Activated CD4-positive, alpha-beta T cell treated with anti-CD3 and anti-CD28 coated beads, Interleukin-2, amount 50 U/mL, for 4 hours (primary cell): ENCODE measurements at places on chromosomes 5 and 9.
A peak's percentile ranks its signal among the peaks of the same experiment; 100 is the strongest.

DNA sequence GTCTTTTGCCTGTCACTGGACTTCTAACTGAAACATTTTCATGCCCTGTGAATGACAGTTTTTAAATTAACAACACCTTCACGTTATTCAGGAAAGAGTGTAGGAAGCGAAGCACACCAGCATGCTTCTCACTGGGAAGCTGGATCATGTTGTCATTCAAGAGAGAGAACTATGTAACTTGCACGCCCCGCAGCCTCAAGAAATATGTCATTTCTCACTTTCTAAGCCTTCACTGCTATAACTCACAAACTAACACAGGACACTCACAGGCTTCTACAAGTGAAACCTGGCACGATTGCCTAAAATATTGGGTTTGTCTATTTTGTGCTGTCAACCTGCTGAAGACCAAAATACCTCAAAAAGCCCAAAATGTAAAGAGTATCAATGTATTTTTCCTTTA, 466.3 kb downstream of the EFNA5 start:
- no peak for DNase-seq

DNA sequence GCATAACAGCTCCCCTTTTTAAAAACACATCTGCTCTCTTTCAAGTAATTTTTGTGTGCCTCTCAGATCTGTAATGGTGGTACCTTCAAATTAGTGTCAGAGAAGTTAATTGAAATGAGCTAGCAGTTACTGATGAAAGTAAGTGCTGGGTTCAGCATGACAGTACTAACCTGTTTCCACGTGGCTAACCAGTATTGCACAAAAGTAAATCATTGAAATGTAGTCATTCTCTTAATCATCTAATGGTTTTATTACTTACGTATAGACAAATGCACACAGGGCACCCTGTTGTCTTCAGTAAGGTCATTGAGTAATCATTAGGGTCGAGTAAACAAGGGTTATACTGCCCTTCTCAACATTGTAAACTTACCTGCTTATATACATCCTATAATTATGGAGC, 157.8 kb upstream of the PRR16 start:
- DNase-seq = no peak

GRCh38 chr5:78698191-78698791, 49.7 kb upstream of the LHFPL2 start:
- no peak for DNase-seq

GRCh38 chr5:133638436-133638835, 26.1 kb upstream of the FSTL4 start:
- no peak for DNase-seq

DNA sequence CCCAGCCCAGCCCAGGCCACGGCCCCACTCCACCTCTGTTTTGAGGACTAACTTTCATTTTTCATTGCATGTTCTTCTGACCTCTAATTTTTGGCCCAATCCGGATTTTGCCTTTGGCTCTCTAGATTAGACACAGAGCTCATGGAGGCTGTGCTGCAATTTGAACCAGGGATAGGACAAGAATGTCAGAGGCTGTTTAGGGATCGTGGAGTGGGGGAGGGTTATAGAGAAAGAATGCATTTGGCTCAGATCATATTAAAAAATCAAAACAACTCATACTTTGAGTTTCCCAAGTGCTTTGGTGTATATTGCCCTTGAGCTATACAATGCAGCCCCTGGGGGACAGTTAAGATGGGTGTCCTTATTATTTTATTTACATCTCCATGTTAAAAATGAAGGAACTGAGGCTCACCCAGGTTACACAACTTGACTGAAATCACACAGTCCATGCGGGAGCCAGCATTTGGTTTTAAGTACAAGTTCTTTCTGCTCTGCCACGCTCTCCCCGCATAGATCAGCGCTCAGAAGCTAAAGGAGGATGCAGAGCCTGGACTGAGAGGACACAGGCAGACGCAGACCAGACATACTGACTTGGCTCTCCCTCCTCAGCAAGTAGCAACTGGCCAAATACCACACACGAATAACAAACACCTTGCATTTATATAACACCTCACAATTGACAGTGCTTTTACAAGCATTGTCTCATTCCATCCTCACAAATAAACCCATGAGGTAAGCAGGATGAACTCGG, 126.4 kb upstream of the RAI14 start:
- no peak for DNase-seq

GRCh38 chr5:1570975-1571374, 47.2 kb upstream of the LPCAT1 start:
- no peak for DNase-seq

DNA sequence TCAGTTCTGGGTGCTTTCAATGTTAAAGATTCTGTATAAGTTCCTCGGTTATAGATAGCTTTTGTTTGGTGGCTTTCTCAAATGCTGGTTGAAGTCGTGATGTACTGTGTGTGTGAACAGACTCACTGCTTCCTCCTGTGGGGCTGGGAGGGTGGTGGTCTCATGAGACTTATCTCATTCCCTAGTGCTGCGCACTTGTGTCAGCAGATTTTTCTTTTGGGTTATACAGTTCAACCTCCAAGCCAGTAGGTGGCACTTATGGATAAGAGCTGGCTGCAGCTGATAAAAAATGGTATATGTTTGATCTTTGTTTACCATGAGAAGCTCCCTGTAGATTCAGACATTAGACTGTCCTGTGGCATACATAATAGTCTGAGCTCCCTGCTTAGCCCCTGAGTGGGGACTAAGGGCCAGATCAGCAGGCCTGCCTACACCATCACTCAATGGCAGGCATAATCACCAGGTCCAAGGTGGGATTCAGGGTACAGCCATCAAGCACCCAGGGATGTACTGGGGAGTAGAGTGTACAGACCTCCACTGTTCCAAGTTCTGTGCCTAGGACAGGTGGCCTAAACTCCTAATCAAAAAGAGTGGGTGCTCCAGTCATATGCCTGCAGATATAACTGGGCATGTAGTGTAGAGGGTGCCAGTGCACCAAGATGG, 174.2 kb downstream of the OXCT1 start:
- DNase-seq = no peak

- DNase-seq = no peak
Measured at GRCh38 chr9:91291866-91292265, 69.9 kb downstream of the AUH start.

GRCh38 chr9:78871452-78872331, 574.8 kb downstream of the PSAT1 start:
- no peak for DNase-seq

GRCh38 chr5:39716532-39717028, 291.8 kb upstream of the DAB2 start:
- DNase-seq = peak; percentile 15

- no peak for DNase-seq
Measured at GRCh38 chr5:109601736-109602135, 88.0 kb upstream of the MAN2A1 start.

- no peak for DNase-seq
Measured at GRCh38 chr5:64457846-64458245, 48.0 kb upstream of the RGS7BP start.

DNA sequence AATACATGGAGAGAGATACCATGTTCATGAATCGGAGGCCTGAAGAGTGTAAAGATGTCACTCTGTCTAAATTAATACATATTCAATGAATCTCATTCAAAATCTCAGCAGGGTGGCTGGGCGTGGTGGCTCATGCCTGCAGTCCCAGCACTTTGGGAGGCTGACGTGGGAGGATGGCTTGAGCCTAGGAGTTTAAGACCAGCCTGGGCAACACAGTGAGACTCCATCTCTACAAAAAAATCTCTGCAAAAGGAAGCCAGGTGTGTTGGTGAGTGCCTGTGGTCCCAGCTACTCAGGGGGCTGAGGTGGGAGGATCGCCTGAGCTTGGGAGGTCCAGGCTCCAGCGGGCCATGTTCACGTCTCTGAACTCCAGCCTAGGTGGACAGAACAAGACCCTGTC, 49.7 kb downstream of the COL23A1 start:
- no peak for DNase-seq

DNA sequence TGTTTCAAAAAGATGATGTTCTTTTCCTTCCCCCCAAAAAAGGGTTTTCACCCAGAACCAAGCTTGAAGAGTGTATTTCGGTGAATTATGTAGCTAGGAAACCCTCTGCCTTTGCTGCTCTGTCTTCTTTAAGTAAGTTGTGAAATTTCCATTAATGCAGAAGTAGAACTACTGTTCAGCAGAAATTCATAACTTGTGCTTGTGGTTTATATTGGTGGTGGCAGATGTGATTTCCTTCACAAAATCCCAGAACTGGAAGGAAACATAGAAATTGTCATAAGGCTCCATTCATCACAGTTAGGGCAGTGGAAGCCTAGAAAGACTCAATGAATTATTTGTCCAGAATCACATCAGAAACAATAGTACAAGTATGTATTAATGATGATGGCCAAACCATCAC, 42.1 kb upstream of the DAB2 start:
- no peak for DNase-seq

DNA sequence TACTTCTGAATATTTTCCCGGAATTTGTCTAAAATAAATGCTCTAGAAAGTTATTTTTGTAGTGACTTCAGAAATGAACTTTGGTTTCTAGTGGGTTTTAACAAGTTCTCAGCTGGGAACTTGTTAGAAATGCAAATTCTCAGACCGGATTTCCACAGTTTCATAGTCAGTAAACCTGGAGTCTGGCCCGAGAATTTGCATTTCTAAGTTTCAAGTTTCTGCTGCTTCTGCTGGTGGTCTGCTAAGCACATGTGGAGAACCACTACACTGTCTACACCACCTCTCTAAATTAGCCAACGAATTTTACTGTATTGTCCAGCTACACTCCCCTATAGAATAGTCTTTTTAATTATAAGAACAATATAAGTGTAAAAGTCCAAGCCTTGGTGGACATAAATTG, 208.0 kb downstream of the CHSY3 start:
- DNase-seq = no peak

GRCh38 chr9:75130621-75131230, 42.4 kb downstream of the OSTF1 start:
- DNase-seq = no peak

GRCh38 chr5:14128079-14128478, 15.1 kb upstream of the TRIO start:
- no peak for DNase-seq

- DNase-seq = no peak
Measured at GRCh38 chr9:15722888-15723287, 170.0 kb downstream of the CCDC171 start.

DNA sequence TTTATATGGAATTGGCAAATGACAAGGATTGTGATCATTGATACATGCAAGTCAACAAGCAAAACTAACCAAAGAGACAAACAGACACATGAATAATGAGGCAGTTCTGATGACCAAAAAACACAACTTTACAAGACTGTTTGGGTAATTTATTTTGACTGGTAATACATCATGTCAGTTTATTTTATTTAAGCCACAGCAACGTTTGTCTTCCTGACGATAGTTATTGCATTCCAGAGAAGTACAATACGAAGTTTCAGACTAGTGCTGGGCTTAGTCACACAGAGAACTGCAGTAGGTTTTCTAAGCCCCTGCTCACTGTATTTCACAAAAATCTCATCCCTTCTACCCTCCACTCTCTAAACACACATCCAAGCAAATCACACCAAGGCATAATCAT, 514.2 kb downstream of the RAB3C start:
- no peak for DNase-seq

GRCh38 chr5:61582887-61583286, 250.8 kb downstream of the ZSWIM6 start:
- DNase-seq = no peak
